NCI-H2029 treated with DMSO at 0.1 percent for 48 hours (cell line): ENCODE measurements at places on chromosomes 6 and 20.
A peak's percentile ranks its signal among the peaks of the same experiment; 100 is the strongest.

- no peak for DNase-seq
Measured at GRCh38 chr6:87200469-87201175, 45.3 kb downstream of the ZNF292 start.

- DNase-seq = no peak
Measured at GRCh38 chr20:21104921-21105320, 1.2 kb downstream of the LINC00237 start.

GRCh38 chr20:49812507-49813304 lies at the start of gene SLC9A8:
SLC9A8 (plus strand) TSS chr20:49812828; CDS start chr20:49812923, 95 bp downstream.
- DNase-seq = peak; percentile 70

DNA sequence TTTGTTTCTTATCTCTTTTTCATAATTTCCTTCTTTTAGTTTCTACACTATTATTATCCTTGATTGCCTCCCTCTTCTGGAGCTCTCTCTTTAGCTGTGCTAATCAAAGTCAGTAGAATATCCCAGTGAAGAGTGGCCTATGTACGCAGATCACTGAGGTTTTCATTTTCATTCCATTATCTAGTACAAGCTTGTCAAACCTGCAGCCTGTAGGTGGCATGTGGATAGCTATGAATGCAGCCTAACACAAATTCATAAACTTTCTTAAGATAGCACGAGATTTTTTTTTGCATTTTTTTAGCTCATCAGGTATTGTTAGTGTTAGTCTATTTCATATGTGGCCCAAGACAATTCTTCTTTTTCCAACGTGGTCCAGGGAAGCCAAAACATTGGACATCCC lies 825.7 kb upstream of the MAP3K7 start:
- no peak for DNase-seq

- peak; percentile 21 for DNase-seq
Measured at GRCh38 chr20:1651268-1652058, 6.1 kb downstream of the SIRPG start.

GRCh38 chr6:94570581-94570980 lies 1006.8 kb upstream of the MANEA start:
- no peak for DNase-seq

DNA sequence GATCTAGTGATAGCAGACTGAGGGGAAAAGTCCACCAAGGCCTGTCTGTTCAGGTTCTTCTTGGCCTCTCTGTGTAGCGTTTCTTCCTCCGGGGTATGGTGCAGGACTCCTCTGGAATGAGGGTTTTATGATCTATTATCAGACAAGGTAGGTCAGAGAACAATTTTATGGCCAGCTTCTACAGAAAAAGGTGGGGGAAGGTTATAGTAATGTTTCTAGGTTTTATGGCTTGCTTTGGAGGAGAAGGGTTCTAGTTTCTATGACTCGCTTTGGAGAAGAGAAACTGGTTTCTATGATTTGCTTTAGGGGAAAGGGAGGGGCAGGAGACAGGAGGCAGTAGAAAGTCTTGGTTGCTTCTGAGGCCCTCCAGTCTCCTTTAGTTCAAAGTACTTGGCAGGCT lies 144.8 kb upstream of the LAMA2 start:
- no peak for DNase-seq

- no peak for DNase-seq
Measured at GRCh38 chr20:49186535-49187329, 1.4 kb downstream of the STAU1 start.

- peak; percentile 40 for DNase-seq
Measured at GRCh38 chr20:25177890-25178321, 17.6 kb upstream of the ENTPD6 start.

GRCh38 chr6:112883095-112883494 lies 536.0 kb downstream of the RFPL4B start:
- no peak for DNase-seq
